Activated B cell treated with CpG ODN at 0.5 μM for 24 hours (primary cell): ENCODE measurements at places on chromosomes 6 and 20. TPM values are rescaled to one million over a fixed set of nuclear protein-coding genes. Genes with fewer than 3 reads are reported as not detected.

- H3K27ac ChIP-seq, result no peak overlapping the region
- H3K36me3 ChIP-seq, result no peaks in the 10 kb centered on the region
- H3K4me3 ChIP-seq, result no peak overlapping the region
- H3K4me1 ChIP-seq, result no peaks in the 10 kb centered on the region
Measured at GRCh38 chr6:117338567-117338966, 73.2 kb downstream of the VGLL2 start.

DNA sequence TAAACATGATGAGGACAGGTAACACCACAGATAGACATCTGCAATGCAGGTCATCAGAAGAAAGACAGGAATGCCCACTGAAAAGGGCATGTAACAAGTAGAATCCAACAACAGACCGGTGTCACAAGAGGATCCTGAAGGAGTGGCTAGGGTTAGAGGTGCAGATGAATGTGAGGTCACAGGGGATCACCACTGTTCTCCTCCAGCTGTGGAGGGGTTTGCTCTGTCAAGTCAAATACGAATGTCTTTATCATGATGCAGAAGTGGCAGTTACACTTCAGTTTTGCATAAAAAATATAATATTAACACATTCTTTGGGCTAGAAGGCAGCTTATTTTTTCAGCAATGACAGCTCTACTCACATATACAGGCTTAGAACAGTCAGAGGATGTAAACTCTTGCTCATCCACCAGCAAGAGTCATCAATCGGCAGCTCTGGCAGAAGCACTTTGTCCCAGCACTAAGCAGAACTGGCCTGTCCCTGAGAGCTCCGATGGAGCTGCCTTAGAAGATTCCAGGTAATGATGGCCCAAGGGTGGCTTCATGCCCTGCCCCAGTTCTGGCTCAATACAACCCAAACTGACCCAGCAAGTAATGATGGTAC, 130.4 kb upstream of the TRAF3IP2 start:
- no peaks in the 10 kb centered on the region for H3K36me3 ChIP-seq
- H3K4me3 ChIP-seq, result no peak overlapping the region
- no peaks in the 10 kb centered on the region for H3K27me3 ChIP-seq
- no peak overlapping the region for H3K27ac ChIP-seq
- H3K4me1 ChIP-seq, result peaks cover 84% of the 10 kb centered on the region
- no peak for DNase-seq

- no peak for DNase-seq
- H3K27ac ChIP-seq, result no peak overlapping the region
- no peaks in the 10 kb centered on the region for H3K4me1 ChIP-seq
- H3K36me3 ChIP-seq, result no peaks in the 10 kb centered on the region
- H3K27me3 ChIP-seq, result peaks cover 3% of the 10 kb centered on the region
Measured at GRCh38 chr6:142478117-142478516, 176.3 kb downstream of the ADGRG6 start.

DNA sequence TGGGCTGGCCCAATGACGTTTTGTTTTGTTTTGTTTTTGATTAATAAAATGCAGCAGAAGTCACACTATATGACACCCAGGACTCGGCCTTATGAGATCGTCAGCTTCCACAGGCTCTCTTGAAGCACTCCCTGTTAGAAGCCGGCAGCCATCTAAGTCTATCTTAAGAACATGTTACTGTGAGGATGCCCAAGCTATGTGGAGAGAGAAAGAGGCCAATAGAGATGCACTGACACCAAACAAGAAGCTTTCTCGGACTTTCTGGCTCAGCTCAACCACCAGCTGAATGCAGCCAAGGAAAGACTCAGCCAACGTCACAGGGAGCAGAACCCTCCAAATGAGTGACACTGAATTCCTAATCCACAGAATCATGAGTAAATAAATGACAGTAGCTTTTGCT, 14.0 kb downstream of the SGK1 start:
- DNase-seq, result no peak
- no peak overlapping the region for H3K27ac ChIP-seq
- H3K36me3 ChIP-seq, result no peaks in the 10 kb centered on the region

Gene DYNLT2
- total RNA-seq, result 3.7 and 4.4 TPM in 2 replicates

DNA sequence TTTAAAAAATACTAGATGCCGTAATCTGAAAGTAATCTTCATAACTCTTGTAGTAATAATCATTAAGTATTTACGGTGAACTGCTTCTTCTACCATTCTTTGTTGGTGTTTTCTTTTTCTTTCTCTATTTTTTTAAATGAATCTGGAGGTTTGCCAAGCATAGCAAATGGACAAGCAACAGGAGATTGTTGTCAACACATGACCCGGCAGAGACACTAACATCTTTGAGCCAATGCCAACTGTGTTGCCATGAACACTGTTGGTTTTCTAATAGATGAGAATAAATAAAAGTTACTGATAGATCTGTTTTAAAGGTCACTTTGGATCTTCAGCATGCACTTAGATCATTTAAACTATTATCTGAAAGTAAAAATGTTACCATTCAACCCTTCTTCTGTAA, 523.6 kb upstream of the EYS start:
- no peak overlapping the region for H3K27ac ChIP-seq
- H3K36me3 ChIP-seq, result no peaks in the 10 kb centered on the region
- H3K4me3 ChIP-seq, result no peak overlapping the region
- no peak for DNase-seq

GRCh38 chr20:2914160-2914559, 40.9 kb downstream of the PTPRA start:
- no peak overlapping the region for H3K4me3 ChIP-seq
- H3K27ac ChIP-seq, result no peak overlapping the region
- DNase-seq, result no peak
- H3K27me3 ChIP-seq, result no peaks in the 10 kb centered on the region
- H3K36me3 ChIP-seq, result peaks cover 5% of the 10 kb centered on the region
- peaks cover 4% of the 10 kb centered on the region for H3K4me1 ChIP-seq

- peaks cover 2% of the 10 kb centered on the region for H3K27me3 ChIP-seq
- H3K4me3 ChIP-seq, result no peak overlapping the region
- H3K27ac ChIP-seq, result no peak overlapping the region
- no peaks in the 10 kb centered on the region for H3K36me3 ChIP-seq
Measured at GRCh38 chr6:17485181-17485580, 91.8 kb downstream of the CAP2 start.

GRCh38 chr6:170489836-170490235, 63.3 kb downstream of the PSMB1 start:
- H3K4me1 ChIP-seq, result no peaks in the 10 kb centered on the region
- H3K27me3 ChIP-seq, result peaks cover 8% of the 10 kb centered on the region
- no peak overlapping the region for H3K4me3 ChIP-seq
- no peaks in the 10 kb centered on the region for H3K36me3 ChIP-seq
- H3K27ac ChIP-seq, result no peak overlapping the region

- peaks cover 27% of the 10 kb centered on the region for H3K27me3 ChIP-seq
- H3K36me3 ChIP-seq, result no peaks in the 10 kb centered on the region
- H3K27ac ChIP-seq, result no peak overlapping the region
- no peak overlapping the region for H3K4me3 ChIP-seq
Measured at GRCh38 chr20:46740214-46740609, 30.8 kb downstream of the SLC2A10 start.

- peaks cover 29% of the 10 kb centered on the region for H3K36me3 ChIP-seq
- H3K27me3 ChIP-seq, result no peaks in the 10 kb centered on the region
- no peak for DNase-seq
- H3K4me3 ChIP-seq, result no peak overlapping the region
Measured at GRCh38 chr6:158110986-158111385, 57.1 kb downstream of the SERAC1 start.

GRCh38 chr20:4029505-4030467, 14.4 kb upstream of the RNF24 start:
- no peak for DNase-seq
- H3K4me1 ChIP-seq, result no peaks in the 10 kb centered on the region
- H3K36me3 ChIP-seq, result no peaks in the 10 kb centered on the region
- no peak overlapping the region for H3K4me3 ChIP-seq

Gene ZSWIM1
- total RNA-seq, result 13.9 and 15.1 TPM in 2 replicates
